IMR-90 (cell line): ENCODE measurements at places on chromosomes 7 and 10. TPM values are rescaled to one million over a fixed set of nuclear protein-coding genes. Genes with fewer than 3 reads are reported as not detected.

Gene SORCS1
- total RNA-seq: under 0.01 TPM in 1 of 2 replicates, not detected in the other

GRCh38 chr7:21030237-21030871 lies 243.7 kb upstream of the SP8 start:
- DNase-seq: no peak

Gene DMBT1
- under 0.01 TPM in 1 of 2 replicates, not detected in the other for total RNA-seq

Gene CLDN3
- total RNA-seq: 0.18 TPM in 1 of 2 replicates, not detected in the other

GRCh38 chr7:29229946-29230345 lies 35.4 kb downstream of the CHN2 start:
- DNase-seq: no peak
